ENCODE measurements at places on chromosomes 11 and 22. TPM values are rescaled to one million over a fixed set of nuclear protein-coding genes. Genes with fewer than 3 reads are reported as not detected.

OR6T1 gene
- polyA plus RNA-seq: not detected

C1QTNF4 gene
- polyA plus RNA-seq: 0.20 TPM

C11orf16 gene
- polyA plus RNA-seq: not detected

PLAAT2 gene
- not detected for polyA plus RNA-seq

TSSK2 gene
- 0.32 TPM for polyA plus RNA-seq

SLC22A9 gene
- not detected for polyA plus RNA-seq

PICK1 gene
- polyA plus RNA-seq: 19.6 TPM

RPS3 gene
- polyA plus RNA-seq: 1,619 TPM

MAP6 gene
- polyA plus RNA-seq: 0.19 TPM

CARD18 gene
- polyA plus RNA-seq: not detected

OR8D1 gene
- not detected for polyA plus RNA-seq

STK33 gene
- 1.1 TPM for polyA plus RNA-seq

CELSR1 gene
- 0.18 TPM for polyA plus RNA-seq

NCF4 gene
- 1.5 TPM for polyA plus RNA-seq

SERPIND1 gene
- polyA plus RNA-seq: 0.07 TPM

HIC2 gene
- 2.2 TPM for polyA plus RNA-seq

TEX54 gene
- polyA plus RNA-seq: not detected

OR56B1 gene
- polyA plus RNA-seq: not detected

POLD4 gene
- polyA plus RNA-seq: 74.9 TPM

SLN gene
- 3,094 TPM for polyA plus RNA-seq

HORMAD2 gene
- not detected for polyA plus RNA-seq

PGM2L1 gene
- 9.8 TPM for polyA plus RNA-seq

SWAP70 gene
- polyA plus RNA-seq: 4.5 TPM

UCP3 gene
- polyA plus RNA-seq: 330 TPM

PDE2A gene
- 16.6 TPM for polyA plus RNA-seq

INPP5J gene
- 0.36 TPM for polyA plus RNA-seq

SYCE3 gene
- polyA plus RNA-seq: not detected

UBQLNL gene
- 0.01 TPM for polyA plus RNA-seq

MUC5B gene
- polyA plus RNA-seq: not detected

BATF2 gene
- 8.4 TPM for polyA plus RNA-seq

MS4A7 gene
- polyA plus RNA-seq: 1.5 TPM

MN1 gene
- 17.6 TPM for polyA plus RNA-seq

PGR gene
- polyA plus RNA-seq: 0.01 TPM

APOC3 gene
- not detected for polyA plus RNA-seq

GLB1L2 gene
- polyA plus RNA-seq: 0.91 TPM

GAS2L1 gene
- 19.8 TPM for polyA plus RNA-seq

C11orf42 gene
- polyA plus RNA-seq: not detected

CHST1 gene
- polyA plus RNA-seq: 5.8 TPM

C11orf87 gene
- polyA plus RNA-seq: 0.01 TPM

MFRP gene
- polyA plus RNA-seq: not detected

RAB3IL1 gene
- 5.1 TPM for polyA plus RNA-seq

LMNTD2 gene
- 0.04 TPM for polyA plus RNA-seq

CNIH2 gene
- polyA plus RNA-seq: 0.05 TPM

IFTAP gene
- 58.7 TPM for polyA plus RNA-seq

VSTM5 gene
- polyA plus RNA-seq: 0.01 TPM

FLRT1 gene
- polyA plus RNA-seq: 0.03 TPM

CABP4 gene
- polyA plus RNA-seq: 0.35 TPM

FAT3 gene
- 0.01 TPM for polyA plus RNA-seq

ESAM gene
- 18.4 TPM for polyA plus RNA-seq

RTN4R gene
- 0.36 TPM for polyA plus RNA-seq

CCDC89 gene
- 0.13 TPM for polyA plus RNA-seq

PGA4 gene
- polyA plus RNA-seq: 1.1 TPM

MIOX gene
- not detected for polyA plus RNA-seq

Data from psoas muscle (tissue), 8 donors.